ENCODE measurements at places on chromosomes 6 and 20.

DNA sequence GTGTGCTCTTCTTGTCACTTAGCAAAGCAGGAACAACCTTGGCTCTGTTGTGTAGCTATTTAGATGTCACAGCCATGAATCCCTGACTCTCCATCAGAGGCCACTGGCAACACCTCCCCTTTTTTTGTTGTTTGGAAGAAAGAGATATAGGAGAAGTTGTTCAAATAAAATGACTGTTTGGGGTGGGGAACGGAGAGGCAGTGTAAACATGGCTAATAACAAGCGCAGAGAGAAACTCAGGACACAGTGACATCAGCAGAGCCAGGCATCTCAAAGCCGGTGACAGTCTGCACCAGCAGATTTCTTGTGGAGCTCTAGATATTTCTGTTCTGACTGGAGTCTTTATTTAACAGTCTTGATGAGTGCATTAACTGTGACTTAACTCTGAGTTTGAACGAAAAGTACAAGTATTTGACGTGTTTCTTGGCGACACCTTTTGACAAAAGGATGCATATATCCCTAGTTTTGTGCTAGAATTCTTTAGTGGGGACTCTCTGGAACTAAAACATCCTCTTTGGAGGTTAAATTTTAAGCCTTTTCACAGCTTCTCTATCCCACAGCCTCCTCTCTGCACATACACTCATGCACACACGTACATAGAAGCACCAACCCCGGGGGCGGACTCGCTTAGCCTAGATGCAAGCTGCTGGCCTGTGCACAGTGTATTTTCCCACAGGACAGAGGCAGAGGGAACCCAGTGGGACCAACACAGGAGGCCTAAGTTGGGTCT is 53.8 kb downstream of the ADAT2 start:
- no peak for DNase-seq

DNA sequence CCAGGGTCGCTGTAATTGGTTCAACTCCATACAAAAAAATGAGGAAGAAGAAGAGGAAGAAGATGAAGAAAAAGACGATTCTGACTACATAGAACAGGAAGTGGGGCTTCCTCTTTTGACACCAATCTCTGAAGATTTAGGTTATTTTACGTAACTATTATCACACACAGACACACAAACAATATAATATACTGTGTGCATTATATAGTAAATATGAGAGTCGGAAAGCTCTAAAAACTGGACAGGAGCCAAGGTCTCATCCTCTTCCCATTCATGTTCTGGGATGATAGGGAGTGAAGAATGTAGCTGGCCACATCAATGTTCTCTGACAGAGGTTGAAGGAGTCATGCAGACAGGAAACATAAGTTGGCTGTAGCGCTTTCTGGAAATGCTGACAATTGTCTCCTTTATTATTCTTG is 13.3 kb downstream of the RSPH4A start:
- no peak for DNase-seq

DNA sequence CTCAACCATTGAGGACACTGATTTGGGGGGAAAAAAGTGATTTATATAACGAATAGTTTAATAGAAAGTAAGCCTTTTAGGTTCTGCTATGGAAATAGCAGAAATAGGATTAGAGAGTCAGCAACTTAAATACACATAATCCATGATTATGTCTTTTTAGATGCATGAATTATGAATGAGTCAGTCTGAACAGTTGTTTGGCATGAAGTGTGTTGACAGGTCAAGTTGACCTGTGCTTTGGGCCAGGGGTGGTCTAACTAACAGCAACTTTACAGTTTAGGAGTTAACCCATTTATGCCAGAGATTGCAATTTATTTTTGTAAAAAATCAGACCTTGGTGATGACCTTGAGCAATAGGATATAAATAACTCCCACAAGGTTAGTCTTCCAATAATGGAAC is 191.3 kb downstream of the MTFR2 start:
- DNase-seq = no peak

- DNase-seq = peak; percentile 55
Observed at GRCh38 chr6:160991406-160992060, at the start of gene MAP3K4. MAP3K4 (plus strand) TSS chr6:160991769; CDS start chr6:160991932, 163 bp downstream.

DNA sequence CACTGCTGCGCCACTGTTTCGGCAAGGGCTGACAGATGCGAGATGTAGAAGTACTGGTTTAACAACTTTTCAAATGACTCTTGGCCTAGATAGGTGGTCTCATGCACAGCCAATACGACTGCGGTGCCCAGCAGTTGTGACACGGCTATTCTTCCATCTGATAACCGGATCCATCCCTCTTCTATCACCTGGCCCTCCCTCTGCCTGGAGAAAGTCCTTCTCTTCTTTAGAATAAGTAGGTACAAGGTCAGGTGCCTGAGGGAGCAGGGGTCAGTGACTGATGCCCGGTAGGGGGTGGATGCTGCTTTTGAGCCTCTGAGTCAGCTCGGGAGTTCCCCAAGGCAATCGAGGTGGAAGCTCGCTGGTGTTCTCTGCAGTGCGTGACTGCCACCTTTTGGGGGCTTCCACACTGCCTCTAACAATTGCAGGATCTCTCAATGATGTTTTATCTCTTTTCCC is 166.8 kb upstream of the GRIK2 start:
- DNase-seq = no peak

DNA sequence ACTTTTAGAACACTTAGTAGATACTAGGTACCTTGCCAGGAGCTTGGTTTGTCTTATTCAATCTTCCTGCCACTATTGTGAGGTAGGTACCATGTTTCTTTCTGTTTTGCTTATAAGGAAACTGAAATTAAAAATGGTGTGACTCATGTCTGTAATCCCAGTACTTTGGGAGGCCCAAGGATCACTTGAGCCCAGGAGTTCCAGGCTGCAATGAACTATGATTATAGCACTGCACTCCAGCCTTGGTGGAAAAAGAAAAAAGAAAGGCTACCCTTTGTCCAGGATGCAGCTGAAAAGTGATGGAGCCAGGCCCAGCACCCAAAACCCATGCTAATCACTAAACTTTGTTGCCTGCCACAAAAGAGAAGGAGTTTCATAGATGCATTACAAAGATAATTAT is 34.1 kb upstream of the LAMA4 start:
- no peak for DNase-seq

DNA sequence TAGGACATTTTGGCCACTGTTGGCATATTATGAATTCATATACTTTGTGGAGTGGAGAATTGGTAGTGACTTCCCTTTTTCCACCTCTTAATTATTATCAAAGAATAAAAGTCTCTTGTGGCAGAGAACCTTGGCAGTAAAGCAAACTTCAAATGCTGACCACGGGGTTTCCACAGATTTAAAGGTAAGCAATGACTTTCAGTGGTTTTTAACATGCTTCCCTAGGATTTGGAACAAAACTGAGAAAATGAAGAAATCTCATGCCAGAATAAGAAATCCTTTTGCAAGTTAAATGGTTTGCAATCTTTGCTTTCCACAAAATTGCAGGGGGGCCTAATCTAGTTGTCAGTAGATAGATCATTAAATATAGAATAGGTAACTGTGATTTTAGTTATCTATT is 2.0 kb upstream of the SDC4 start:
- no peak for DNase-seq

GRCh38 chr6:52620906-52621190 is 44.0 kb upstream of the TRAM2 start:
- peak; percentile 47 for DNase-seq

Measured in DMS79 treated with DMSO at 0.1 percent for 48 hours (cell line).